ENCODE measurements at places on chromosomes 5 and 9.

GRCh38 chr5:158529454-158529853 is 570.3 kb downstream of the EBF1 start:
- peak; percentile 61 for DNase-seq

- DNase-seq, result no peak
Observed at GRCh38 chr5:168328814-168329213, 37.4 kb downstream of the WWC1 start.

DNA sequence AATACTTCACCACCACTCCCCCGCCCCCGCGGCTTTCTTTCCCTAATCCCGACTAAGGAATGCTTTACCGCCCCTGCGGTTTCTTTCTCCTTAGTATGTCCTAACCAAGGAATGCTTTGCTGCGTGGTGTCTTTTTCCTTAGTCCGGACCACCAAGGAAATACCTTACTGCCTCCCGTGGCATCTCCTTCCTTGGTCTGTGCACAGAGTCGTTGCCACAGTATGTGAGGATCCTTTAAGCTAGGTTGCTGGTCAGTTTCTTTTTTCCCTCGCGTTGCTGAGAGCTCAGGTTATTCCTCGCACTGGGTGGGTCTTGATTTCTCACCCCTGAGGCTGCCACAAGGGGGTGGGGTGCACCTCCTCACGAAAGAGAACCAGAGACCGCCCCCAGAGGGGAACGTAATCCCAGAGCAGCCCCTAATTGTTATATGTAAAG is 309.4 kb downstream of the NR3C1 start:
- DNase-seq, result no peak

- DNase-seq, result no peak
Observed at GRCh38 chr9:127004946-127005769, 90.6 kb downstream of the RALGPS1 start.

DNA sequence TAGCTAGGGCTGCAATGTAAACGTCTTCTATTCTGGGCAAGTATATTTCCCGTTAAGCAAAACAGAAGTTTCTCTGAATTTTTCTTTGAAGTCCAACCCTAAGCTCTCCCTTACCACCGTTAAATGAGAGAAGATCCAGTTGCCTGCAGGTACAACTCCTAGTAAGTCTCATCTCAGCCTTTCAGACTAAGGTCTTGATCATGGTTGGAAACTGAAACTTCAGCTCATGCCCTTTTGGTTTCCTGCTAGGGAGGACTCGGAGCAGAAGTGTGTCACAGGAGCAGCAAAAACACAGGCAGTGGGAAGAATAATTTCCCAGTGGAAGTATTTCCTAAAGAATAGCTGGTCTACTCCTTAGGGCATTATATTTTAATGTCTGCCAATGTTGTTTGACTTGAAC is 717.9 kb downstream of the PRELID2 start:
- DNase-seq, result no peak

DNA sequence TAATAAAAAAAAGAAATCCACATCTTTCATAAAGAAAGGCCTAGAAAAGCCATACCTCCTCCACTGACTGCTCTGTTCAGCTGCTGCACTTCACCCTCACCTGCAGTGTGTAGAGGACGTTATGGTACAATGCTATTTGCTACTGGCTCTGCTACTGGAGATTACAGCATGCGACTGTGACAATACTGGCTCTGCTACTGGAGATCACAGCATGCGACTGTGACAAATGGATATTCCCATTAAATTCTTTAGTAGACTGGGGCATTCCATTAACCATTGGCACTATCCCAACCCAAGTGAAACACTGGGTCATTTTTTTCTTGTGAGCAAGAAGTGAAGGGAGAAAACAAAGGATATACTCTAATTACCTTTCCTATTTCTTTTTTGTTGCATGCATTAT is 1063.5 kb upstream of the DMAC1 start:
- DNase-seq, result no peak

- no peak for DNase-seq
Observed at GRCh38 chr9:129027685-129028191, 393 bp downstream of the SH3GLB2 start.

GRCh38 chr5:57780306-57780960 is 297.8 kb upstream of the ACTBL2 start:
- DNase-seq, result no peak

Measured in muscle of arm (tissue), 14 donors.